CD4-positive, alpha-beta T cell treated with Interleukin-15 for 4 hours (primary cell): ENCODE measurements at places on chromosomes 6 and 20.

GRCh38 chr6:87481931-87482330, 9.2 kb downstream of the SLC35A1 start:
- DNase-seq = no peak

GRCh38 chr6:148367411-148368024, 24.9 kb downstream of the SASH1 start:
- no peak for DNase-seq

GRCh38 chr6:67606906-67607828, 1027.9 kb upstream of the ADGRB3 start:
- DNase-seq = no peak

- no peak for DNase-seq
Measured at GRCh38 chr6:42409581-42409980, 42.1 kb downstream of the TRERF1 start.

DNA sequence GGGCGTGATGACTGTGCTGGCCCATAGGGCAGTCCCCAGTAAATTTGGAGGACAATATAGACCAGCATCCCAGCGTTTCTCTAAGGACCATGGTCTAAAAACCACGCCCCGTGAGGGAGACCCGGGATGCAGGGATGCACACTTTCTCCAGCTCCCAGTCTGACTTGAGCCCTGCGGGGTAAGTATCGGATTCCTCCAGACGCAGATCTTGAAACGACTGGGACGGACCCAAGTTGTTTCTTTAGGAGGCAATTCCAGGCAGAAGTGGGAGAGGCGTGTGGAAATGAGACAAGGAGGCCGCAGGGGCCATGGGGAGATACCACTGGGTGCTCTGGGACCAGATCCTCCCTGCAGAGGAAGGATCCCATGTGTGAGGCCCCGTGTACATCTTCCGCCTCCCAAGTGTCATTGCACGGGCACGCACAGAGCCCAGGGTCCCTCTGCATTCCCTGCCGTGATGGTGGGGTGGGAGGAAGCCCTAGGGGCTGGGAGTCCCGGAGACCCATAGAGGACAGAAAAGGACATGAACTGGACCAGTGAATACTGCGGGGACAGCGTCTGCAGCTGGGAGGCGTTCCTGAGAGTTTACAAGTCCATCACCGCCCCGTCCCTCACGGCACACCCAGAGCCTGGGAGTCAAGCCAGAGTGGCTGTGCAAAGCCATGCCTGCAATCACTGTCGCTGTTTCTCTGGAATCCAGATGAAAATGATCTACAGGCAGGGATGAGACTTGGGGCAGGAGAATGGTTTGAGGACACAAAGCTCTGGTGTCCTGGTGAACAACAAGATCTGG, 522.9 kb downstream of the CDH26 start:
- DNase-seq = no peak

- DNase-seq = no peak
Measured at GRCh38 chr6:167998215-167998614, 744 bp downstream of the KIF25 start.

DNA sequence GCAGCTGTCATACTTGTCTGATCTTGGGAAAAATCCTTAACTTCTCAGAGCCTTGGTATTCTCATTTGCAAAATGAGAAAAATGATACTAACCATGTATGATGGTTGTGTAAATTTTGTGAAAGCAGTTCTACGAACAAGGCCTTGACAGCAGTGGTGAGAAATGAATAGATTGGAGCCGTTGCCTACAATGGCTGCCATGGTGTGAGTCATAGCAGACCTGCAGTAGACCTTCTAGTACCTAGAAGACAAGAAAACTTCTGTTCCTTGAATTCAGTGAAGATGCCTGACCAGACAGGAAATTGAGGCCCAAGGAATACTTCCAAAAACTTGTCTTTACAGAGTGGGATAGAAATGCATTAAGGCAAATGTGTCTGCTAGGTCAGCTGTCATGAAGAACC, 338.9 kb downstream of the QKI start:
- no peak for DNase-seq

- DNase-seq = no peak
Measured at GRCh38 chr6:99402448-99402847, 8.5 kb upstream of the COQ3 start.

GRCh38 chr20:53917145-53918019, 153.0 kb downstream of the BCAS1 start:
- DNase-seq = no peak

DNA sequence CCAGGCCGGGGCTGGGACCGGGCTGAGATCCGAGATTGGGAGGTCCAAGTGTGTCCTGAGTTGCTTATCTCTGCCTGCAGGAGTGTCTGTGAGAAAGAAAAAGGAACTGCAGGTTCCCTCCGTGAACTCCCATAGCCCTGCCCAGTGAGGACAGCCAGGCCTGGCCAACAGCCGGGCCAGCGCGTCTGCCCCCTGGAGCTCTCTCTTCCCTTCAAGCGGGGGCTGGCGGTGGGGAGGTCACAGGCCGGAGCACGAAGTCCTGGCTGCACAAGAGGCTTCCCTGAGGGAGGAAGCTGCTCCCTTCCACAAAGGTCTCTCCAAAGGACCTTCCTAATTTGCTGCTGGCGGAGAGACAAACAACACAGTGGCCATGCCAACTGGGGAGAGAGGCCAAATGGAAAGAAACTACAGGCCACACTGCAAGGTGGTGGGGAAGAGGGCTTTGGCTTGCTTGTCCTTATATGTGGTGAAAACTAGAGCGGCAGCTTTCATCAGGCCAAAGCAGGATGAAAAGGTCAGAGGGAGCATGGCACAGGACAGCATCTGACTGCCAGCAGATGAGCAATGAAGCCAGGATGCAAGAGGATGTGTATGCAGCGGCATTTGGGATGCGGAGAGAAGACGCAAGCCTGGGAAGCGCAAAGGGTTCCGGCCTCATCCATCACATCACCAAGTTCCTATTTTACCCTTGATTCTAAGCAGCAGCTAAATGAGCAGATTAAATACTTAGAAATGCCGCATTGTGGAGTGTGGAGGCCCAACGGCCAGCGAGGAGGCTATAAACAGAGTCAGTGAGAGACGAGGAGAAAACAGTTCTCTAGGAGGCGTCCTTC, 260.0 kb downstream of the ERMARD start:
- DNase-seq = no peak

GRCh38 chr6:71544906-71545305, 256.3 kb downstream of the OGFRL1 start:
- DNase-seq = no peak

GRCh38 chr6:95658886-95659285, 81.6 kb downstream of the MANEA start:
- no peak for DNase-seq

DNA sequence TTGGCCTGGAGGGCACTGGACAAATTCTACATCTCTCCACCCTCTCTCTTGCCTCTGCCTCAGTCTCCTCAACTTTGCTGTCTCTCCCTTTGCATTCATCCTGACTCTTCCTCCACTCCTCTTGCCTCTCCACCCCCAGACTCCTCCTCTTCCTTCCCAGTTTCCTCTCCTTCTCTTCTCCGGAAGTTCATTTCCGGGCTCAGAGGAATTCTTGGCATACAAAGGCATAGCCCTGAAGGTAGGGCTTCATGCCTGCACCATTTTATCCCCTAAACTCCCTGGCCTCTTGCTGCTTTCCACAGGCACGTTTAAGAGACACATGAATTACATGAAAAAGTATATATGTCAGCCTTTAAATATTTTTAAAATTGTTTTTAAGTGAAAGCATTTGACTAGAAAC, 10.6 kb downstream of the BFSP1 start:
- DNase-seq = no peak

- DNase-seq = peak; percentile 73
Measured at GRCh38 chr6:509676-510075, 118.1 kb downstream of the IRF4 start.

DNA sequence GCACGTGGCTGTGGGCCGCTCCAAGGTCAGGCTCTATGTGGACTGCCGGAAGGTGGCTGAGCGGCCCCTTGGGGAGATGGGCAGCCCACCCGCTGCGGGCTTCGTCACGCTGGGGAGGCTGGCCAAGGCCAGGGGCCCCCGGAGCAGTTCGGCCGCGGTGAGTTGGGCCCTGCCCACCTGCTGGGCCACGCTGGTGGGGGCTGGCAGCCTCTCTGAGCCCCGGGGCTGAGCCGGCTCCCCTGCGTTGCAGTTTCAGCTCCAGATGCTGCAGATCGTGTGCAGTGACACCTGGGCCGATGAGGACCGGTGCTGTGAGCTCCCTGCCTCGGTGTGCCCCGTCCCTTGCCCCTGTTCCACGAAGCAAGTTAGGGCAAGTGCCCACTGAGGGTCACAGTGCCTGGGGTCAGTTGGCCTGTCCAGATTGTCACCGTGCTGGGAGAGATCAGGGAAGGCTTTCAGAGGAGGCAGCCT, 27.1 kb downstream of the COL20A1 start:
- no peak for DNase-seq

- no peak for DNase-seq
Measured at GRCh38 chr20:50731930-50732690, 730 bp downstream of the PARD6B start.

GRCh38 chr6:137261361-137261760, 42.2 kb upstream of the IFNGR1 start:
- DNase-seq = no peak

- DNase-seq = no peak
Measured at GRCh38 chr6:144316862-144317195, 31.7 kb downstream of the UTRN start.

DNA sequence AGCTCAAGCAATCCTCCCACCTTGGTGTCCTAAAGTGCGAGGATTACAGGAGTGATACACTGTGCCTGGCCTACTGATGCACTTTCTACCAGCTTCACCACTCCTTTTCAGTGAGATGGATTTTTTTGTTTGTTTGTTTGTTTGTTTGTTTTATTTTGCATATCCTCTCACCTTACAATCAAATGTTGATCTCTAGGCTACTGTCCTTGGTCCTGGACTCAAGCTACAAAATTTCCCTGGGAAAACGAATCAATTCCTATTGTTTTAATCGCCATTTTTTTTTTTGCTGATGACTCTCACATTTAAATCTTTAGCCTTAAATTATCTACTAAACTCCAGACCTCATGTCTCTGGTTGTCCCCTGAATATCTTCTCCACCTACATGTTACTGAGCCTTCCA, 3.5 kb upstream of the RIPPLY2 start:
- DNase-seq = no peak

GRCh38 chr20:5191829-5192569, 65.2 kb downstream of the CDS2 start:
- DNase-seq = peak; percentile 58

DNA sequence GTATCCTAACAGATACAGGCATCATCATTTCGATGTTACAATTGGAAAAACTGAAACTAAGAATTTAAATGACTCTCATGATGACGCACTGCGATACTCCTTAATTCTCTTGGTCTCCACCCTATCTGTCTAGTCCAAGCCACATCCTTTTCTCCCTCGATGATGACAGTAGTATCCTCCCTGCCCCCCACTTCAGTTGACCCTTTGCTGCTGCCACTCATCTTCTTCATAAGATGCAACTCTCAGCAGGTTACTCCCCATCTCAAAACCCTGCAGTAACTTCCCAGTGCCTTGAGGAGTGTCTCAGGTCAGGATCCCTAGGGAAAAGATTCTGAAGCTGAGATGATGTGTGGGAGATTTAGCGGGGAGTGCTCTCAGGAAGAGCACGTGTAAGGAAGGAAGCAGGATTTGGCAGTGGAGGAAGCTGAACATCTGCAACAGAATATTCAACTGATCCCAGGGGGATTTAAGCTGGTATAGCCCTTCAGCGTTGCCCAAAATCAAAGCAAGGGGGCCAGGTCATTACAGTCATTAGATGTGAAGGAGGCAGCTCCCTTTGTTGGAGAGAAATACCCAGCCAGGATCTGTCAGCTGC, 16.1 kb downstream of the JPH2 start:
- no peak for DNase-seq

GRCh38 chr20:18907353-18907752, 93.8 kb downstream of the SCP2D1 start:
- DNase-seq = no peak

DNA sequence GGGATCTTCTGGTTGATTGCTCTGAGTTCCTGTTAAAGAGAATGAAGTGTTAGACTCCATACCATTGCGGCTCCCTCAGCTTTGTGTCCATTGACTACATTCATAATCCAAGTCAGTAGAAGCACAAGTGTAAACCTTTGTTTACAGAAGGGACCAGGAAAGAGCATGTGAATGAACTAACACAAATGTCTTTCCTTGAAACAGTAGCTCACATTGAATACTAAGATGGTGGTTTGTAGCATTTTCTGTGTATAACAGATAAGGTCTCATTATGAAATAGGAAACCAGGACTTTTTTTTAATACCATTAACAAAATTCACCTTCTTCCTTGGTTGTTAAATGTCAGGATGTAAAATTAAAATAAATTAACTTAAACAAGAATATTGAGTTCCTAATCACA, 8.4 kb downstream of the STXBP5 start:
- DNase-seq = no peak

DNA sequence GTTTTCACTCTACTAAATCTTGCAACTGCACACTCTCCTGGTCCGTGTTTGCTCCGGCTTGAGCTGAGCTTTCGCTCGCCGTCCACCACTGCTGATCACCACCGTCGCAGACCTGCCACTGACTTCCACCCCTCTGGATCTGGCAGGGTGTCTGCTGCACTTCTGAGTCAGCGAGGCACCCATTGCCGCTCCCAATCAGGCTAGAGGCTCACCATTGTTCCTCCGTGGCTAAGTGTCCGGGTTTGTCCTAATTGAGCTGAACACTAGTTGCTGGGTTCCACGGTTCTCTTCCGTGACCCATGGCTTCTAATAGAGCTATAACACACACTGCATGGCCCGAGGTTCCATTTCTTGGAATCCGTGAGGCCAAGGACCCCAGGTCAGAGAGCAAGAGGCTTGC, 98.6 kb upstream of the GPR6 start:
- no peak for DNase-seq

DNA sequence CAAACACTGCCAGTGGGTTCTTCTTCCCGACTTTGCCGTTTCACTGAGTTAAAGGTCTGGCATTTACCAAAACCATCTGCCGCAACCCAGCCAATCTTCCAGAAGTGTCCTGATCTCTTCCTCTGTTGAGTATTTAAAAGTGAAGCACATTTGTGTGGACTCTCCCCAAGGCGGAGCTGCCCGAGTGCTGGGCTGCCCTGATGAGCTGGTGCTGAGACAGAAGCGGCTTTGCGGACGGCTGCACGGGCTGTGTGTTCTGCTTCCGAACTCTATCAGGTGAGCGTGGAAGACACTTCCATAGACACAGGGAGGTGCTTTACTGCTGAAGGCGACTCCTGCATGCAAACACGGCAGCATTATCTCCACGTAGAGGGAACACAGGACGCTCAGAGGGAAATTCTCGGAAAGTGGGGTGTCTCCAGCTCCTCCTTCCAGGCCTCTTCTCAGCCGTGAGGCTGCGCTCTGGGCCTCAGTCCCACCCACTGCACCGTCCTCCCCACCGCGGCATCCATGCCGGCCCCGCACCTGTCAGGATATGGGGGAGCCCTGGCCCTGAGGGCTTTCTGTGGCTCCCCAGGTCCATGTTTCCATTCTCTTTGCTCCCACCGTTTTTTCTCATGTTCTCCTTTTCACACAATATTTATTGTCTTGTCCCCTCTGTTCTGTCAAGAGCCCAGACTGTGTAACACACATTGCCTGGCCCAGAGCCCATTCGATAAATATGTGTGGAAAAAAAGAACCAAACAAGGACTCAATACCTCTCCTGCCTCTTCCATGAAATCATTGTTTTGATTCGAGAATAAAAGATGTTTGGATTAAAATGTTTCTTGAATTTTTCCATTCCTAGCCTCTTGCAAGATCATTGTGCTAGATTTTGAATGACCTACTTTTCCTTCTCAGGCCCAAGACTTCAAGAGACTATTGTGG, 205.1 kb downstream of the DLL1 start:
- no peak for DNase-seq
